ENCODE measurements at places on chromosomes 7 and 10.

GRCh38 chr10:116669832-116670644 is 49.3 kb downstream of the PNLIPRP2 start:
- no peak for DNase-seq
- peaks cover 52% of the 10 kb centered on the region for H3K27me3 ChIP-seq
- H3K4me1 ChIP-seq: no peaks in the 10 kb centered on the region
- H3K36me3 ChIP-seq: no peaks in the 10 kb centered on the region
- no peak overlapping the region for H3K27ac ChIP-seq

DNA sequence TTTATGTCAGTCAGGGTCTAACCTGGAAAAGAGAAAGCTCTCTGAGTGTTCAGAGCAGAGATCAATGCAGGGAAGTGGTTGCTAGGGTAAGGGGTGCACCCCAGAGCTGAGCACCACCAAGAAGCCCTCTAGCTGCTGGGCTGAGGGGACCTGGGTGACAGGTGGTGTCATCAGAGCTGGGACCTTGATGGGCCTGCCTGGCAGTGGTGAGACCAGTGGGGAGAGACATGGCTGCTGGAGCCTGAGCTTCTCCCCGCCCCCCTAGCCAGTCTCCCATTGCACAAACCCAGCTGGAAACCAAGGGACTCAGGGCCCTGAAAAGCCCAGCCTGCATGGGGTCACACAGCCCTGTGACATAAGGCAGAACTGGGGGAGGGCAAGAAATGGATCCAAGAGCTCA is 49.1 kb upstream of the OSBPL3 start:
- no peaks in the 10 kb centered on the region for H3K36me3 ChIP-seq
- no peak for DNase-seq
- peak overlapping the region; percentile 63 for H3K4me3 ChIP-seq

- H3K36me3 ChIP-seq: no peaks in the 10 kb centered on the region
- H3K27me3 ChIP-seq: peaks cover 73% of the 10 kb centered on the region
- no peak for DNase-seq
- H3K4me1 ChIP-seq: peaks cover 9% of the 10 kb centered on the region
These were observed 2.5 kb upstream of the SLIT1 start for GRCh38 chr10:97188261-97188711.

GRCh38 chr7:123929655-123930054 is 4.6 kb downstream of the SPAM1 start:
- H3K27me3 ChIP-seq: peaks cover 10% of the 10 kb centered on the region
- no peak for DNase-seq
- no peak overlapping the region for H3K27ac ChIP-seq
- no peaks in the 10 kb centered on the region for H3K4me1 ChIP-seq
- H3K4me3 ChIP-seq: no peak overlapping the region

GRCh38 chr7:3200504-3200903 is 100.5 kb upstream of the SDK1 start:
- no peaks in the 10 kb centered on the region for H3K36me3 ChIP-seq
- no peak overlapping the region for H3K4me3 ChIP-seq
- H3K27me3 ChIP-seq: peaks cover 25% of the 10 kb centered on the region
- DNase-seq: peak; percentile 6
- H3K4me1 ChIP-seq: no peaks in the 10 kb centered on the region

GRCh38 chr7:143415742-143416397 is 7.2 kb upstream of the EPHA1 start:
- H3K27me3 ChIP-seq: peaks cover 61% of the 10 kb centered on the region
- DNase-seq: no peak
- no peaks in the 10 kb centered on the region for H3K4me1 ChIP-seq

DNA sequence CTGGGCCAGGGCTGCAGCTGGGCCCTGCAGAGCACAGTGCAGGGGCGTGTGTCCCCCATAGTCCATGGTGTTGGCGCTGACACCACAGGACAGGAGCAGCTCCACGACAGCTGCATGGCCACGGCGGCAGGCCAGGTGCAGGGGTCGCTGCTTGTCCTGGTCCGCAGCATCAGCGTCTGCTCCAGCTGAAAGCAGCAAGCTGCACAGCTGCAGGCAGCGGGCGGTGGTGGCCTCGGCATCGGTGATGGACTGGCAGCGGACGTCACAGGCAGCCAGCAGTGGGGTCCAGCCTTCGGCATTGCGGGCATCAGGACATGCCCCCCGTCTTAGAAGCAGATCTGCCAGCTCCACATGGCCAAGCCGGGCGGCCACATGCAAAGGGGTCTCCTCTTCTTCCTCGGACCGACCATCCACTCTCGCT is 6.0 kb downstream of the ASB10 start:
- DNase-seq: no peak
- no peak overlapping the region for H3K4me3 ChIP-seq
- no peak overlapping the region for H3K27ac ChIP-seq
- no peaks in the 10 kb centered on the region for H3K4me1 ChIP-seq
- peaks cover 7% of the 10 kb centered on the region for H3K36me3 ChIP-seq

GRCh38 chr7:109964780-109965179 is 1126.1 kb upstream of the LRRN3 start:
- no peak for DNase-seq
- no peaks in the 10 kb centered on the region for H3K4me1 ChIP-seq
- H3K4me3 ChIP-seq: no peak overlapping the region
- H3K27ac ChIP-seq: no peak overlapping the region
- no peaks in the 10 kb centered on the region for H3K27me3 ChIP-seq

- H3K27me3 ChIP-seq: no peaks in the 10 kb centered on the region
- H3K4me1 ChIP-seq: peaks cover 5% of the 10 kb centered on the region
- no peak for DNase-seq
- no peaks in the 10 kb centered on the region for H3K36me3 ChIP-seq
These were observed 114.5 kb downstream of the HIP1 start for GRCh38 chr7:75624134-75624832.

GRCh38 chr10:11397980-11398580 is 213.4 kb downstream of the USP6NL start:
- H3K4me3 ChIP-seq: no peak overlapping the region
- H3K4me1 ChIP-seq: peaks cover 32% of the 10 kb centered on the region
- DNase-seq: no peak
- H3K36me3 ChIP-seq: peaks cover 3% of the 10 kb centered on the region
- peaks cover 2% of the 10 kb centered on the region for H3K27me3 ChIP-seq

DNA sequence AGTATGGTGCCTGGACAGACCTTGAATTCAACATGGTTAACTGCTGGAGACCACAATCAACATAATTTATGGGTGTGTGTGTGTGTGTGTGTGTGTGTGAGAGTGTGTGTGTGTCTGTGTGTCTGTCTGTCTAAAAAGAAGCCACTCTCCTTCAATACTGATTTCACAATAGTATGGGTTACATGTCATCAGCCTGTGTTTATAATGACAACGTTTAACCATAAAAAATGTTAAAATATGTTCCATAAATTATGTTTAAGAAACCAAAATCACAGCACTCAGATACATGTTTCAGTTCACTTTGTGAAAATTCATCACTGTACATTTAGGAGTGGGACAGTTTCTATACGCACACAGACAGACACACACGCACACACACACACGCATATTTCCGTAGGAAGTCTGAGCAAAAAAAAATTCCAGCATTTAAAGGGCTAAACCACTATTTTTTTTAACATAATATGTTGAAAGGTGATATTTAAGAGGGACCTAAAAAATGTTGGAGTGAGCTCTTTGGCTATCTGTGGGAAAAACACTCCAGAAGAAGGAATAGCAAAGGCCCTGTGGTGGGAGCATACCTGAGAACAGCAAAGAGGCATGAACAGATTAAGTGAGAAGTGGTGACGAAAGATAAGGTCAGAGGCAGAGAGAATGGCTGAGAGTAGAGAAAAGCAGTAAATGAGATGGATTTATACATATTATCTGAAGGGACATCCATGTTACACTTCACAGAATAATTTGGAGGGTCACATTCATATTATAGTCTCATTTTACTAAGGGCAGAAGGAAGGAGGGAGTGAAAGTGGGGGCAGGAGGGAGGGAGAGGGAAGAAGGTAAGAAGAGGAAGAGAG is 10.9 kb downstream of the PDZD8 start:
- no peaks in the 10 kb centered on the region for H3K36me3 ChIP-seq
- no peaks in the 10 kb centered on the region for H3K27me3 ChIP-seq
- no peak for DNase-seq
- H3K4me3 ChIP-seq: peak overlapping the region; percentile 13
- H3K4me1 ChIP-seq: peaks cover 58% of the 10 kb centered on the region

DNA sequence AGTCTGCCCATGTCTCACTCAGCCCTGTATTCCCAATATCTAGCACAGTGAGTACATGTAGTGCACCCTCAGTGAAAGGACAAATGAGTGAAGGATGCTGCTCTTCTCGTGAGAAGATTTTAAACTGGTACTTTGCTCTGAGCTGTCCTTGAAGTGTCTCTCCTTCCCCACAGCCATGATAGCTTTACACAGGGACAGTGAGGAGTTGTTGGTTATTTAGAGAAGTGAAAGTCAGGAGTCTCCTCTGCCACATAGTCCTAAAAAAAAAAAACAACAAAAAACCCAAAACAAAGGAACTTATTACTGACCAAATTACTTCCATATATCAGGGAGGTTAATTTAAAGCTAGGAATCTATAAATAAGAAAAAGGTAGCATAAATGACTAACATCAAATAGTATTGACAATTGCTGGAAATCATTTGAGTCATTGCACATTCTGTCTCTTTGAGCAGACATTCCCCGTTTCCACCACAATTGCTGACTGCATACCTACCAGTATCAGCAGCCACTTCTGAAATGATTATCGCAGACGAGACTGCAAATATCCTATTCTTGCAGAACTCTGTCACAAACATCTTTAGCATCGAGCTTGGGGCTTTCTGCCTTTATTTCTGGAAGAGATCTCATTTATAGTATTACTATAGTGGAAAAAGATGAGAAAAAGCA is 202.1 kb downstream of the PTEN start:
- H3K27me3 ChIP-seq: no peaks in the 10 kb centered on the region
- no peak for DNase-seq
- H3K36me3 ChIP-seq: peaks cover 4% of the 10 kb centered on the region
- peaks cover 26% of the 10 kb centered on the region for H3K4me1 ChIP-seq

DNA sequence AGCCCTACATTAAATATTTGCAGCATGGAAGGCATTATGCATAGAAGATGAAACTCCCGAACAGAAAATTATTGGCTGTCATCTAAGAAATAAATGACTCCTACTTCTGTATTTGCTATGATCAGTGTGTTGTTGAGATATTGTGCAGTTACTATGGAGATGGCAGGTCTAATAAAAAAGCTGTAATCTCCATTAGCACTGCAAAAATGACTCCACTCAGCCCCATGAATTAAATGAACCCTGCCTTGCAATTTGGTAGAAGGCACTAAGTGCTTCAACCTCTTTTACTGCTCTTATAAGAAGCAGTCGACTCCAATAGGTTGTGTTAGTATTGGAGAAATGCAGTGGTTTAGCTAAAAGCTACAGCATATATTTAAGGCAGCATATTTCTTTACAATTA is 290.0 kb upstream of the PHYHIPL start:
- no peak overlapping the region for H3K4me3 ChIP-seq
- H3K27me3 ChIP-seq: no peaks in the 10 kb centered on the region
- H3K36me3 ChIP-seq: peaks cover 3% of the 10 kb centered on the region
- no peak for DNase-seq

DNA sequence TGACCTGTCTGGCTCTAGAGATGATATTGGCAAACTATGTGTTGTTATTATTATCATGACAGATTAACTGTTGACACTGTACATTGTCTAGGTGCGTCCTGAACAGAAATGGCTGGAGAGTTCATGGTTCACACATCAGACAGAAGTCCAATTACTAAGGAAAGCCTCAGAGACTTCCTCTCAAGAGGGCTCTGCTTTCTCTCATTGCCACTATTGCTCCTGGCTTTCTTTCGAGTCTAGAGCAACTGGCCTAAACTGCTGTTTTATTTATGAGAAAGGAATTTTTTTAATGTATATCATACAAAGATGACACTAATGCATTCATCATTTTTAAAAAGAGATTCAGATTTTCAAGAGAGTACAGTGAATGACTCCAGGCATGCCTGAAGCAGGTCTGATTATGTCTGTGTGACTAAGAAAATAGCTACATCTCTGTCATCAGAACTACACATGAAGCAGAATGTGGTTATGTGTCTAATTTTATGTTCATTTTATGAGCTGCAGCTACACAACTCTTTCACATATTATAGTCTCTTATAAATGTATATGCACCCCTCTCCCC is 30.4 kb downstream of the NRCAM start:
- H3K27ac ChIP-seq: no peak overlapping the region
- H3K4me3 ChIP-seq: no peak overlapping the region
- DNase-seq: no peak
- peaks cover 33% of the 10 kb centered on the region for H3K27me3 ChIP-seq
- H3K36me3 ChIP-seq: no peaks in the 10 kb centered on the region

- no peaks in the 10 kb centered on the region for H3K4me1 ChIP-seq
- no peak for DNase-seq
- no peaks in the 10 kb centered on the region for H3K27me3 ChIP-seq
These were observed 327.5 kb upstream of the PLXDC2 start for GRCh38 chr10:19488592-19489280.

DNA sequence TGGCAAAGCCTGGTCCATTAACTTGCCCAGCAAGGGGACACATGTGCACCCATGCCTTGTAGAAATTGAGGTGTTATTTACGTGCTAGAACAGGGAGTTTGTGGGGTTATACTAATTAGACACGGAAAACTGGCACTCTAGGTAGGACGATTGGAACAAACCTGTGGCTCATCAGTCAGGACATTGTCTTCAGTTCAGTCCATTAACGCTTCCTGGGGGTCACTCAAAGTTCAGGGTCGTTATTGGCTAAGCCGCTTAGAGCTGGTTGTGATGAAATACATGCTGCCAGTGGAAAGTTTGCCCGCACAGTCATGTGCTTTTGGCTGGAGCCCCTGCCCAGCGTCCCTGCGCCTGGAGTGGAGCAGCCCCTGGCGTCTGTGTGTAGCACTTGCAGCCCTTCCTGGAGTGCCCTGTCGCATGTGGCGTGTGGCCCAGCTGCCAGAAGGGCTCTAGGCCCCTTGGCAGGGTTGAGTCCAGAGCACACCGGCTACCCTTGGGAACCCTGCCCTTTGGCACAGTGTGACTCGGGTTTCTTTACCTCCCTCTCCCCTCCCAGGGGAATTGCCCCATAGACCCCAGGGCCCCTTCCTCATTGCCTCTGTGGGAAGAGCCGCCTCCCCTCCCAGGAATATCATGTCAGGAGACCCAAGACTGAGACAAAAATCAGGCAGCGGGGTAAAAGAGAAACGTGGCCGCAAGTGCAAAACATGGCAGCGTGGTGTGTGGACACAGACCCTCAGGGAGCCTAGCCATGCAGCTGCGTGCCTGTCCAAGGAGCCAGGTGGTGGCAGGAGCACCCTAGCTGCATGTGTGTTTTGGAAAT is 9.8 kb downstream of the ZNF775 start:
- H3K27me3 ChIP-seq: no peaks in the 10 kb centered on the region
- H3K4me3 ChIP-seq: no peak overlapping the region
- no peak for DNase-seq
- H3K36me3 ChIP-seq: peaks cover 3% of the 10 kb centered on the region

GRCh38 chr7:99386584-99387238 is 12.2 kb downstream of the ARPC1B start:
- no peak overlapping the region for H3K4me3 ChIP-seq
- H3K36me3 ChIP-seq: peaks cover 70% of the 10 kb centered on the region
- peak overlapping the region; percentile 83 for H3K27ac ChIP-seq
- no peaks in the 10 kb centered on the region for H3K27me3 ChIP-seq

GRCh38 chr7:157690833-157691585 is 354.2 kb downstream of the DNAJB6 start:
- H3K27ac ChIP-seq: no peak overlapping the region
- H3K4me3 ChIP-seq: peak overlapping the region; percentile 41
- peaks cover 2% of the 10 kb centered on the region for H3K4me1 ChIP-seq
- H3K36me3 ChIP-seq: no peaks in the 10 kb centered on the region
- peaks cover 55% of the 10 kb centered on the region for H3K27me3 ChIP-seq
- no peak for DNase-seq

- no peak for DNase-seq
- H3K27me3 ChIP-seq: no peaks in the 10 kb centered on the region
- no peak overlapping the region for H3K27ac ChIP-seq
These were observed 10.6 kb upstream of the LIPM start for GRCh38 chr10:88791924-88792323.

- H3K4me1 ChIP-seq: peaks cover 15% of the 10 kb centered on the region
- no peaks in the 10 kb centered on the region for H3K27me3 ChIP-seq
- peaks cover 12% of the 10 kb centered on the region for H3K36me3 ChIP-seq
- no peak for DNase-seq
These were observed 13.2 kb downstream of the EPHA1 start for GRCh38 chr7:143395187-143396149.
